ENCODE measurements at places on chromosomes 2 and 18.
A peak's percentile ranks its signal among the peaks of the same experiment; 100 is the strongest.

DNA sequence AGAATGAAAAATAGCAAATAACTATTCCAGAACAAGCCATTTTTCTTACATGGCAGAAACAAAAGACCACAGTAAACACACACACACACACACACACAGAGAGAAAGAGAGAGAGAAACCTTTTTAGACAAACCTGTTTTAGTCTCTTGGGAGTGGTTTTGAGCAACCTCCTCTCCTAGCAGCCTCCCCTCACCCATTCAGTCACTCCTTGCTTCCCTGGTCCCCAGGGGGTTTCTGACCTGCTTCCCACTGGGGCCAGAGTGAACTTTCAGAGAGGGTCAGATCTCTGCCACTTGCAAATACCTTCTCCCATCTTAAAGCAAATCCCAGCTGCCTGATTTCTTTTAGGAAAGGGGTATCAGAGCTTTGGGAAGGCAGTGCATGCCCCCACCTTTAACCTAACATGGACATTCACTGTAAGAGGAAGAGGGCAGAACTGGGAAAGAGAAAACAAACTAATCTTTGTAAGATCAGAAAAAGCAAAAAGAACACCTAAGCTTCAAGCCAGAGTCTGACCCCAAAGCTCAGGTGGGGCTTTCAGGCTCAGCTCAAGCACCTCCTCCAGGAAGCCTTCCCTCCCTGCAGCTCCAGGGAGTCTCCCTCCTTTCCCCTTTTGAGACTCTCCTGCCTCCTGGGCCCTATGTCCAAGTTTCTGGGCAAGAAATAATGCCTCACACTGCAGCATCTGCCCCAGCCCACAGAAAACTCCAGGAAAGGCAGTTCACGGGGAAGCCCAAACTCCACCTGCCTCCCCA is 2.7 kb downstream of the SDC1 start:
- peak overlapping the region; percentile 85 for H3K4me3 ChIP-seq
- peaks cover 21% of the 10 kb centered on the region for H3K4me1 ChIP-seq
- H3K27me3 ChIP-seq, result peaks cover 5% of the 10 kb centered on the region

DNA sequence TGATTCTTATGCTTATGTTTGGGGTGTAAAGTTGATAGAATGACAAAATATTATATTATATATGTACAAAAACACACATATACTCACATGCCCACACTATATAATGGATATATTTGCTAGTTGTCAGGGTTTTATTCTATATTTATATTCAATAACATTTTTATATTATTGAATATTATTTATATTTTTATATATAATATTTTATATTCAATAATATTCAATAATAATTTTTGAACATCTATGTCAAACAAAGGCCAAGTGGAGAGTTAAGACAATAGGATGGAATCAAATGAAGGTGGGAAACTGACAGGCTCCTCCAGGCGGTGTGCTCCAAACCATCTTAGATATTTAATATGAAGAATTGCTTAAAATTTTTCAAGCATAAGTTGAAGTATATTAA is 213.2 kb downstream of the MYT1L start:
- no peaks in the 10 kb centered on the region for H3K4me1 ChIP-seq
- H3K36me3 ChIP-seq, result no peaks in the 10 kb centered on the region
- no peaks in the 10 kb centered on the region for H3K27me3 ChIP-seq

- H3K4me3 ChIP-seq, result no peak overlapping the region
- no peaks in the 10 kb centered on the region for H3K36me3 ChIP-seq
- H3K4me1 ChIP-seq, result peaks cover 21% of the 10 kb centered on the region
- no peaks in the 10 kb centered on the region for H3K27me3 ChIP-seq
These were observed 12.8 kb downstream of the TFPI start for GRCh38 chr2:187541086-187542085.

- no peaks in the 10 kb centered on the region for H3K27me3 ChIP-seq
- peak; percentile 76 for DNase-seq
- H3K36me3 ChIP-seq, result no peaks in the 10 kb centered on the region
- H3K4me3 ChIP-seq, result no peak overlapping the region
- H3K4me1 ChIP-seq, result no peaks in the 10 kb centered on the region
- no peak overlapping the region for H3K27ac ChIP-seq
These were observed 78.8 kb upstream of the ATP8B1 start for GRCh38 chr18:57881818-57882413.

DNA sequence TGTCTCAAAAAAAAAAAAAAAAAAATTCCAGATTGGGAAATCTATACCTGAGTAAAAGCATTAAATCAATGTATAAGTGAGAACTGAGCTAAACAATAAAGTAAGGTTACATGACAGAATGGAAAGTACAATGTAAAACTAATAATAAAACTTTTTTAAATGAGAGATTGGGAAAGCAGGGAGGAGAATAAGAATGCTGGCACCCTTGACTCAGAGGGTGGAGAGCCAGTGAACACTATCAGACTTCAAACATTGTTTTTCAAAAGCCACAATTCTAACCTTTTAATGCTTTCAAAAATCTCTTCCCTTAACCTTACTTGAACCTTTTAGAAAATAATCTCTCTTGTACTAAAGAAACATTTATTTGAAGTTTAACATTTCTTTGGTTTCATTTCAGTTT is 63.5 kb downstream of the TBC1D8 start:
- H3K27me3 ChIP-seq, result no peaks in the 10 kb centered on the region
- no peak overlapping the region for H3K27ac ChIP-seq
- H3K4me3 ChIP-seq, result no peak overlapping the region
- H3K36me3 ChIP-seq, result peaks cover 4% of the 10 kb centered on the region
- no peaks in the 10 kb centered on the region for H3K4me1 ChIP-seq
- DNase-seq, result no peak

GRCh38 chr2:212066546-212066945 is 472.1 kb downstream of the ERBB4 start:
- H3K27ac ChIP-seq, result no peak overlapping the region
- no peaks in the 10 kb centered on the region for H3K27me3 ChIP-seq
- H3K36me3 ChIP-seq, result no peaks in the 10 kb centered on the region

DNA sequence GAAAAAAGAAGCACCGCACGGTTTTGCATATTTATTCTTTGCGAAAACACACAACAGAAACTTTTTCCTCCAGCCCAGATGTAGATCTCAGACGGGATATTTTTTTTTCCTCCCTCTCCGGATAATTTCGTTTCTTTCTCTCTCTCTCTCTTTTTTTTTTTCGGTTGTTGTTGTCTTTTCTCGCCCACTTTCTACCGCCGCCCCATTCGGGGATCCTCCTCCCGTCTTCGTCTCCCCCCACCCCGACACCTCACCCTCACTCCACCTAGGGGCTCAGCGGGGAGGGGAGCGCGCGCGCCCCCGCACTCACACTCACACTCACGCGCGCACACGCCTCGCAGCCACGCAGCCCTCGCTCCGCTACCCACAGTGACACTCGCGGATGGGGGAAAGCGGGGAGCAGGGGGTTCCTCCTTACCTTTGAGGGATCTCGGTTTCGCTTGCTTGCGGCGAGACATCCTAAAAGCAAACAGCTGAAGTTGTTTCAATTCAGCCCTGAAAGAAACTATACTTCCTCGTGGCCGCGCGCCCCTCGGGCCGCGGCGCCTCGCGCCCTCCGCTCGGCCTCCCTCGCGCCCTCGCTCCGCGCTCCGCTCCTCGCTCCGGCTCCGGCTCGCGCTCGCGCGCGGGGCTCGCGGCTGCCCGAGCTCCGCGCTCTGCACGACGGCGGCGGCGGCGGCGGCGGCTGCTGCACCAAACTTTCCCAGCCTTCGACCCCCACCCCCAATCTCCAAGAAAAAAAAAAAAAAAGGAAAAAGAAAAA is 1.3 kb downstream of the ZNF521 start:
- H3K4me3 ChIP-seq, result peak overlapping the region; percentile 90
- H3K27ac ChIP-seq, result peak overlapping the region; percentile 94
- no peaks in the 10 kb centered on the region for H3K36me3 ChIP-seq
- H3K27me3 ChIP-seq, result peaks cover 65% of the 10 kb centered on the region
- H3K4me1 ChIP-seq, result peaks cover 13% of the 10 kb centered on the region
- DNase-seq, result peak; percentile 44

GRCh38 chr2:42848726-42849290 is 56.4 kb upstream of the HAAO start:
- no peak overlapping the region for H3K4me3 ChIP-seq
- DNase-seq, result no peak
- H3K27ac ChIP-seq, result no peak overlapping the region
- H3K36me3 ChIP-seq, result no peaks in the 10 kb centered on the region
- no peaks in the 10 kb centered on the region for H3K27me3 ChIP-seq
- no peaks in the 10 kb centered on the region for H3K4me1 ChIP-seq

DNA sequence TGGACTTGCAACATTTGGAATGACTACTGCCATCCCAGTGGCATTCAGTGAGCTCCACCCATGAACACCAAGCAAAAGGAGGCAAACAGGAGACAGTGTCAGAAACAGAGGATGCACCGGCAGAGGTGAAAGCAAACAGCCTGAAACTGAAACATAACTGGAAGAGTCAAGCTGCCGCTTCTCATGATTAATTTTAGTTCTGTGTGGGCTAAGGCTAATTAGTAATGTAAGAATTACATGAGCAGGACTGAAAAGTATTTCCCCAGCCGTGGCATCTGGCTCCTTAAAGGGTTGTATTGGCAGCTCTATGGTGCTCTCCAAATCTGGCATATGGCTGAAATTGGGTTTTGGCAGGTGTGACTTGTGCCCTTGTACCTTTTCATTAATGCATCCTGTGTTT is 1108.1 kb downstream of the TSN start:
- no peak for DNase-seq
- no peaks in the 10 kb centered on the region for H3K36me3 ChIP-seq
- no peak overlapping the region for H3K4me3 ChIP-seq
- no peaks in the 10 kb centered on the region for H3K4me1 ChIP-seq

DNA sequence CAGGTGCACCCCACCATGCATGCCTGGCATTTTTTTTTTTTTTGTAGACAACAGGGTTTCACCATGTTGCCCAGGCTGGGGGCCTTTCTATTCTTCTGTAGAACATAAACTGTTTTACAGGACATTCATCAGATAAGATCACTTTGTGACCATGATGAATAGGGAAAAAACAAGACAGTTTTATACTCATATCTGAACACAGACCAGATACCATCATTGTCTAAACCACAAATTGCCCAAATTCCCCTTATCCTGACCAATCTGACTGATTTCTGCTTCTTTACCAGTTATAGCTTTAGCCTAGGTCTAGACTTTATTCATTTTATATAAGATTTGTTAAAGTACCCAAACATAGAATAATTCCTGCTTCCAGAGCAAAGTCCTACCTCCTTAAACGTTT is 1699.3 kb upstream of the TMEFF2 start:
- H3K4me3 ChIP-seq, result no peak overlapping the region
- no peak overlapping the region for H3K27ac ChIP-seq
- H3K4me1 ChIP-seq, result no peaks in the 10 kb centered on the region
- H3K27me3 ChIP-seq, result no peaks in the 10 kb centered on the region
- DNase-seq, result no peak
- no peaks in the 10 kb centered on the region for H3K36me3 ChIP-seq

GRCh38 chr2:234437642-234438304 is 59.1 kb downstream of the ARL4C start:
- H3K36me3 ChIP-seq, result no peaks in the 10 kb centered on the region
- H3K27me3 ChIP-seq, result no peaks in the 10 kb centered on the region
- H3K27ac ChIP-seq, result no peak overlapping the region
- H3K4me1 ChIP-seq, result no peaks in the 10 kb centered on the region
- no peak for DNase-seq
- H3K4me3 ChIP-seq, result no peak overlapping the region

DNA sequence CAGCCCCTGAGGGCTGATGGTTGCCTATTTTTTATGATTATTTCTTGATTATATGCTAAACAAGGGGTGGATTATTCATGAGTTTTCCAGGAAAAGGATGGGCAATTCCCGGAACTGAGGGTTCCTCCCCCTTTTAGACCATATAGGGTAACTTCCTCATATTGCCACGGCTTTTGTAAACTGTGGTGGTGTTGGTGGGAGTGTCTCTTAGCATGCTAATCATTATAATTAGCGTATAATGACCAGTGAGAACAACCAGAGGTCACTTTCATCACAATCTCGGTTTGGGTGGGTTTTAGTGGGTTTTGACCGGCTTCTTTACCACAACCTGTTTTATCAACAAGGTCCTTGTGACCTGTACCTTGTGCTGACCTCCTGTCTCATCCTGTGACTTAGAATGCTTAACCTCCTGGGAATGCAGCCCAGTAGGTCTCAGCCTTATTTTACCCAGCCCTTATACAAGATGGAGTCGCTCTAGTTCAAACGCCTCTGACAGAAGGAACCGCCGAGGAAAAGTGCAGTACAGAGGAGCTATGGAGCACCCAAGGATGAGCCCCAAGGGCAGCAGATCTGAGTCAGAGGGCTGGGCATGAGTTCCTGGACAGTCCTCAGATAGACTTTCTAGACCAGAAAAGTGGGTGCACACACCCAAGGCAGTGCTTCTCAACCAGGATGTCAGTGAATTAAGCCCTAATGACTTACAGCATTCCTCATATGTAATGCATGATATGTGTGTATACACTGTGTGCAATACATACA is 37.1 kb upstream of the ASAP2 start:
- H3K4me1 ChIP-seq, result peaks cover 15% of the 10 kb centered on the region
- no peaks in the 10 kb centered on the region for H3K27me3 ChIP-seq
- H3K27ac ChIP-seq, result no peak overlapping the region
- no peaks in the 10 kb centered on the region for H3K36me3 ChIP-seq
- no peak for DNase-seq

DNA sequence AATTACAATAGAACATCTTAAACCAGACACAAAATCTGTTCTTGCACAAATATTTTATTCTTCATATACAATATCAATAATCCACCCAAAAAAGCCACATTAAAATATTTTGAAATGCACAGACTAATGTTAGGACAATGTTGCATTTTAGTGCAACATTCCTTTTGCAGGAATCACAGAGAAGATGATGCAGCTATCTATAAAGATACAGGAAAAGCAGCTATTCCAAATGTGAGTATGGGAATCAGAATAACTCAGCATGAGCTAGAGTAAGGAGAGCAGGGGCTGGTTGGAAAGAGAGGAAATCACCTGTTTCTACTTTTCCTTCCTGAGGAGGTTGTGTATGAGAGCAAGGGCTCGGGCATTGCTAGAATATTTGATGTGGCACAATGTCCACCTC is 4.8 kb downstream of the C2orf66 start:
- no peaks in the 10 kb centered on the region for H3K36me3 ChIP-seq
- H3K4me3 ChIP-seq, result no peak overlapping the region
- no peak for DNase-seq
- H3K27me3 ChIP-seq, result no peaks in the 10 kb centered on the region
- H3K27ac ChIP-seq, result no peak overlapping the region

DNA sequence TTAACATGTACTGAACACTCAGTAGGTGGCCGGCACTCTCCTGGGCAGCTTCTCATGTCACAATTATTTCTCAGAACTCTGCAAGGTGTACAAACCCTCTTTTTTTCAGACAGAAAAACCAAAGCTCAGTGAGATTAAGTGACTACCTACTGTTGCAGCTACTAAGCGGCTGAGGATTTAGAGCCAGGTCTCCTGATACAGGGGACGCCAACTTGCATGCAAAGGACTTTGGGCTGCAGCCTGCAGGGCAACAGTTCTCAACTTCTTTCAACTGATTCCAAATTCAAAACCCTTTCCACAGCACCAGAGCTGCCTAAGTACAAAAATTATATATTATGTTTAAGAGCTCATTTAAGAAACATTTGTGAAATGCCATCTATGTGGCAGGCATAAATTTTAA is 177.6 kb downstream of the SUCLG1 start:
- H3K27ac ChIP-seq, result no peak overlapping the region
- peaks cover 4% of the 10 kb centered on the region for H3K4me1 ChIP-seq
- no peaks in the 10 kb centered on the region for H3K27me3 ChIP-seq
- no peaks in the 10 kb centered on the region for H3K36me3 ChIP-seq
- H3K4me3 ChIP-seq, result no peak overlapping the region

GRCh38 chr2:54526226-54526879 is 70.2 kb downstream of the SPTBN1 start:
- no peaks in the 10 kb centered on the region for H3K27me3 ChIP-seq
- no peak for DNase-seq
- H3K27ac ChIP-seq, result no peak overlapping the region
- H3K36me3 ChIP-seq, result no peaks in the 10 kb centered on the region
- no peak overlapping the region for H3K4me3 ChIP-seq
